NCI-H1436 treated with DMSO at 0.1 percent for 48 hours (cell line): ENCODE measurements at places on chromosomes 13 and 19.

DNA sequence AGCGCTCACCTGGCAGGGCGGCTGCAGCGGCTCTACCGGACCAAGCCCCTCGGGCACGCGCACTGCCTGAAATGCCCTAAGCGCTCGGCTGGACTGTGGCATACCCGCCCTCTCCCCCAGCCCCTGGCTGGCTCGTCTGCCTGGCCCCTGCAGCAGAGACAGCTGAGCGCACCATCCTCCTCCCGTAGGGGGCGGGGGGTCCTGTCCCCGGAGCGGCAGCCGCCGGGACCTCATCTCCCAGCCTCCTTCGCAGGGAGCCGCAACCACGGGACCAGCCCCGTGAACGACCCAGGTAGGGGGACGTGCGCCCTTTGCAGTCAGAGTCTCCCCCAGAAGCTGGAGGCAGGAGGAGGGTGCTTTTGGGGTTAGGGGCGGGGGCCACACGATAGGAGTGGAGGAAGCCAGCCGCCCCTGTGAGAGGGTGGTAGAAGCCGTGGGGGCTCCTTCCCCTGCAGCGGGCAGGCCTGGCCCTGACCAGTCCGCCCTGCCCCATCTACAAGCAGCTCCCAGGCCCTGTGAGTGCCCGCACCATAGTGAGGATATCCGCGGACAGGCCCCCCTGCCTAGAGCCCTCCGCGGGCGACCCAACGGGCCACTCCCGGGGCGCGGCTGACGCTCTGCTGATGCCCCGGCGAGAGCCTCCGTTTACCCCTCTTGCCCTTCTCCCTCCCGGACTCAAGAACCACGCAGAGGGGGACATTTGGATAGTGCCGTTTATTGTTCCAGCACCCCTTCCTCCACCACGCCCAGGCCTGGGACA, 34.2 kb downstream of the ZNF787 start:
- no peak for DNase-seq

GRCh38 chr13:93736081-93736480, 509.5 kb downstream of the GPC6 start:
- DNase-seq, result no peak

GRCh38 chr13:110883542-110883941, 31.3 kb downstream of the ANKRD10 start:
- DNase-seq, result no peak

DNA sequence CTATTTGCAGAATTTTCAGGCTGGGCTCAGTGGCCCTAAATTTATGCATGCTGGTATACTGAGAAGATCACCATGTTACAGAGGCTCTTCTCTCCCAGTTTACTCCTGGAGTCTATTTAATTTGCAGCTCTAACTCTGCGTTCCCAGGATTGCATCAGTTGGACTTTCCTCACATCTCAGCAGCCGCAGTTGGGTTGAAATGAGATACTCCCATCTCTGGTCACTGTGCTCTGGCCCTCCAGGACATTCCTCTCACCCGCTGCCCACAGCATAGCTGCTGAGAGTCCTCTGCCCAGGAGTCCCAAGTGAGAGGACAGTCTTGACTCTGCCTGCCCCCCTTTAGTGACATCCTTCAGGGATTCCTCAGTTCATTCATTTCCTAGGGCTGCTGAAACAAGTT, 150.9 kb downstream of the LACC1 start:
- no peak for DNase-seq

GRCh38 chr13:97224544-97225300, 2.6 kb downstream of the MBNL2 start:
- no peak for DNase-seq
